ENCODE measurements at places on chromosomes 4 and X.

GRCh38 chrX:17411205-17411604, 36.2 kb downstream of the NHS start:
- peak; percentile 70 for DNase-seq

DNA sequence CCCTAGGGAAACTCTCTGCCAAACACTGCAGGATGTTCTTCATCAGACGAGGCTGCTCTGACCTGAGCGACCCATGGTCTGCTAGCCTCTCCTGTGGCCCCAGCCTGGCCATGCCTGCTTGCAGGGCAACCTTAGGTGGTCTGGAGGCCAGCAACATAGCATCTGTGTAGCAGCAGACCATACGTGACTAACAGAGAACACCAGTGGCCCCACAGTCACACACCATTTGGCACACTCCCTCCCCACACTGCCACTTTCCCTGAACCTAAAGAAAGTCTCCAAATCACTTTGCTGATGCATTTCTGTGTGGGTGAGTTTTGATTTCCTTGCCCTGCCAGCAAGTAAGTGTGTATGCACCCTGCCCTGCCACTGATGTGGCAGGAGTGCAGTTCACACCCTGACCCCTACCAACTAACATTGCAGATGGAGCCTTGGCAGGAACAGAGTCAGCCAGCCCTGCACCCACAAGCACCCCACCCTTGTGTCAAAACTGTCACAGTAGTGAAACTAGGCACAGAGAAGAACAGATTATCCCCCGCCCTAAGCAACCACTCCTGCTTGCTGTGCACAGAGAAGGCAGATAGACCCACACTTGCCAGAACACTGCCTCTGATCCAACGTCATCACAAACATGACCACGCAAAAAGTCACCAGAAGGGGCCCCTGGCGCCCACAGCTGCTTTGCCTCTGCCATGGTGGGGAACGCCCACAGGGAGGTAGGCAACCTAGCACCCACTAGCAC, 249.1 kb downstream of the SPIN4 start:
- DNase-seq: no peak

DNA sequence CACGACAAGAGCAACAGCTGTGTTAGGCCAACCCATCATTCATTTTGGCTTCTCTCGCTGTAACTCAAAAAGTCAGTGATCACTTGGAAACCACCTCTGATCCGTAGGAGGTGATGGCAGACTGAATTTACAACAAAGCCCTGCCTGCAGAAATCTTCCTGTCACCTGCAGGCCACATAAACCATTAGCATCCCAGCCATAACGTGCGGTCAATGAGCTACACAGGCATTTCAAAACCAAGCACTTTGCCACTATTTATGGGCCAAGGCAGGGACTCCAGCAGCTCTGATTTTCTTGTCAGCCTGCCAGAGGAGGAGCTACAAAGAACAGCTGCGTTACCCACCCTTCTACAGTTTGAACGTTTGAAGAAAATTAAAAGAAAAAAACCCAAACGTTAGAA, 228.1 kb upstream of the PPARGC1A start:
- no peak for DNase-seq

GRCh38 chr4:2353222-2354107, 65.0 kb downstream of the ZFYVE28 start:
- DNase-seq: no peak

DNA sequence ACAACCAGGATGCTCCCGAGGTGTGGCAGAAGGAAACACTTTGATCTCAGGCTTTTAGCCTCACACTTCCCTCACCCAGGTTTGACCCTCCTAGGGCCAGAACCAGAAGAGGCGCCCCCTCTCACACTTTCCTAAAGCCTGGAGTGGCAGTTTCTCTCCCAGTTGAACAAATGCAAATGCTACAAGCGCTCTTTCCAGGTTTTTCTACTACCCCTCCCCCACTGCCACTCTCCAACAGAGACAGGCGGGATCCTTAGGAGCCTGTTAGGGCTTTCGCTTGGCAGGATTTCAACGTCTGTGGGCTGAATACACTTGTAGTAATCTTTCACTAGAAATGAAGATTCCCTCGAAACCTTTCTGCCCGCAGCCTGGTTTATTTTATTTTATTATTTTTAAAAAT, 2.4 kb downstream of the TSC22D3 start:
- DNase-seq: no peak

DNA sequence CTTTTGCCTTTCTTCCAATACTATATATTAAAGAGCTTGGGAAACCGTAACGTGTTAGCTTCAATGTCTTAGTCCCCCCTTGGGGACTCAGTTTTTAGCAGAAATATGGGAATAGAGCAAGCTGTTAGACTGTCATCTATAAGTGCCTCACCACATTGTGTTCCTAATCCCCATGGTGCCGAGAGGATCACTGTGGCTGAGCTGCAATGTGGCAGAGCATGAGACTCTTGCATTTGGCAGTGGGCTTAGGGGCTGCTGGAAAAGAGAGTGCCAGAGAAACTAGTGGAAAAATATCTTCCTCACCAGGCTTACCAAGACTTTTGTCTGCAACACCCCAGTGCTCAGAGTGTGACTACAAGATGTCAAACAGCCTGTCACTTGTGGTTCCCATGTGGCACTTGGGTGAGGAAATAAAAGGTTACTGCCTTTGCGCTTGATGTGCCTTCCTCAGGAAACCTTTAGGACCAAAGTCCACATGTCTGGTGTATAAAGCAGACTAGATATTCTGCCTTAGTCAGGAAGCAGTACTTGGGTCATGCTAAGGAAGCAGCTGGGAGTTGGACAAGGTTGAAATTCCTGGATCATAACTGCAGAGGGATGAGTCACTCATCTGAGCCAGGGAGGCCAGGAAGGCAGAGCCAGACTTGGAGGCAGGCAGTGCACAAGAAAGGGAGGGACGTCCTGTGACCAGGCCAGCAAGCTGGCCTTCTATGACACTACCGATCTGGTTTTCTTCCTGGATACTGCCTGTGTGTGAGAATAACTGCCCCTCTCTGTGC, 9.7 kb upstream of the MAGEA4 start:
- peak; percentile 87 for DNase-seq

DNA sequence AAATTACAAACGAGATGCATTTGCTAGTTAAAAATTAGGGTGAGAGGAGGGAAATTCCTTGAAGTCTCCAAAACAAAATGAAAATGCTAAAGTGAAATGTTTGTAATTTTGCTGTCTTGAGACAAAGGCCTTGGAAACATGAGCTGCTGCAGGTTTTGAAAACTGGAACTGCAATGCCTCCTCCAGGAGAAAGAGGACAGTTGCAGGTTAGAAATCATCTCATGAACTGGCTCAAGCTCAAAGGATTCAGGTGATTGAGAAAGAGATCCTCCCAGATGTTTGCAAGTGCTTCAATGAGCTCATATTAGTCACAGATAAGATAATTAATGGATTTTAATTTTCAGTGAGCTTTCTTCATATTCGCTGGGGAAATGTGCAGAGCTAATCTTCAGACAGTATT, 32.4 kb downstream of the SMPX start:
- DNase-seq: peak; percentile 44

DNA sequence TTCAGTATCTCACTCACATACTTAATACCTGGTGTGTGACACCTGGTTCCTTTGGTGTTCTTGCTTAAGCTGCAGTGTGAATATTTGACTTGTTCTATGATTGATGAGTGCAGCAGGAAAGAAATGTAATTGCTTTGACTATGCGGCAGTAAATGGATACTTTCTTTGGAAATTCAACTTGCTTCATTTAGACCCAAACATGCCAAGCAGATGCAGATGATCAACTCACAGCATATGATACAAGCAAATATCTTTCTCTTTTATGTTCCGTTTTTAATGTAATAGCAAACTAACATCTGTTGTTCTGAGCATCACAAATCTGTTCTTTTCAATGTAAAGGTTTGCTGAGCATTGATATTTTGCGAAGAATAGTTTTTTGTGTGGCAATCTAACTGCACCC, 549.5 kb downstream of the C4orf33 start:
- no peak for DNase-seq

- peak; percentile 15 for DNase-seq
Measured at GRCh38 chrX:150897421-150898320, 797 bp downstream of the CD99L2 start.

- no peak for DNase-seq
Measured at GRCh38 chr4:132483-132882, 8.2 kb downstream of the ZNF718 start.

DNA sequence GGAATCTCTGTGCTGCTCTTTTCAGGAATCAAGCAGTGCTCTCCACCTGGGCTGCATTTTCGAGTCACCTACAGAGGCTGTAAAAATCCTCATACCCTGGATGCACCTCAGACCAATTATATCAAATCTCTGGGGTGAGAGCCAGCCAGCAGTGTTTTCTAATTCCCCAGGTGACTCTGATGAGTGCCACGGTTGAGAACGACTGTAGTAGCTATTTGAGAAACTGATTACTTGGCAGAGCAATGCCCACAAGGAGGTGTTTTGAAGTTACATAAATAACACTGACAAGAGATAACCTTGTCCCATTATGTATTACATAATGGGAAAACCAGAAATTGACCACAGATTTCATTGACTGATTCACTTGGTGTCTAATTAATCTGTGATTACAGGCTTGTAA, 46.8 kb downstream of the CLCN4 start:
- DNase-seq: no peak

GRCh38 chr4:3311095-3311372, 18.2 kb downstream of the RGS12 start:
- DNase-seq: no peak

DNA sequence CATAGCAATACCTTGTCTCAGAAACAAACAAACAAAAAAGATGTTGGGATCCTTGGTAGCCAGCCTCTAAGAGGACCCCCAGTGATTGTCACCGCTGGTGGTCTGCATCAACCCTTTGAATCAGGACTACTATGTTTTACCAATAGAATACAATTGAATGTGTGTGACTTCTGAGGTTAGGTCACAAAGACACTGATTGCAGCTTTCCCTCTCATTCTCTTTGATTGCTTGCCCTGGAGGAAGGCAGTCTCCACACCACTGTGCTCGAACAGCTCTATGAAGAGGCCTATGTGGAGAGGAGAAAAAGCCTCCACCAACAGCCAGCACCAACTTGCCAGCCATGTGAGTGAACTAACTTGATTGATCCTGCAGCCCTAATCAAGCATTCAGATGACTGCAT, 2.8 kb upstream of the SMIM14 start:
- DNase-seq: no peak

GRCh38 chrX:119325456-119325855, 73.7 kb upstream of the SLC25A43 start:
- no peak for DNase-seq
